Right cardiac atrium (tissue), 5 donors: ENCODE measurements at places on chromosomes 6 and 20. TPM values are rescaled to one million over a fixed set of nuclear protein-coding genes. Genes with fewer than 3 reads are reported as not detected.

Gene RAET1L
- total RNA-seq, result not detected

DNA sequence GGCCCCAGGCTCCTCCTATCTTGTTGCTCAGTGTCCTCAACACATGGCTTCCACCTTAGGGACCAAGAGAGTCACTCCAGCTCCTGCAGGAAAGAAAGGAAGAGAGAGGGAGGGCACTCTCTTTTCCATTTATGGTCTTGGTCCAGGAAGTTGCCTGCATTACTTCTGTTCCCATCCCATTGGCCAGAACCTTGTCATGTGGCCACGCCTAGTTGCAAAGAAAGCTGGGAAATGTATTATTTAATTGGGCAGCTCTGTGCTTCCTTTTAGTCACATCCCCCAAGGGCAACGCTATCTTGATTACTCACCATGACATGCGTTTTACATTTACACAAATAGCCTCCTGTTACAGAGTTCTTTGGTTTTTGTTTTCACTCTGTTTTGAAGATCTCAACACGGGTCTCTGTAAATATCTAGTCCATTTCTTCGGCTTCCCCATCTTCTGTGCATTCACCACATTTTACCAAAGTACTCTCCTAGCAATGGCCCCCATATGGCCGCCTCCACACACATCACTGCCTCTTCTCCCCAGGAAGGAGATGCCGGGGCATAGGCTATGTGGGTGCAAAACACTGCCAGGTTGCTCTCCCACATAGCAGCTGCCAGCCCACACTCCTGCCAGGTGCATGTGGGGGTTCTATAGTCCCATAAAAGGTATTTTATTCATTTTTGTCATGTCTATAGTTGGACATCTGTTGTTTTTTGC is 35.7 kb upstream of the ZMYND8 start:
- no peak for DNase-seq

DNA sequence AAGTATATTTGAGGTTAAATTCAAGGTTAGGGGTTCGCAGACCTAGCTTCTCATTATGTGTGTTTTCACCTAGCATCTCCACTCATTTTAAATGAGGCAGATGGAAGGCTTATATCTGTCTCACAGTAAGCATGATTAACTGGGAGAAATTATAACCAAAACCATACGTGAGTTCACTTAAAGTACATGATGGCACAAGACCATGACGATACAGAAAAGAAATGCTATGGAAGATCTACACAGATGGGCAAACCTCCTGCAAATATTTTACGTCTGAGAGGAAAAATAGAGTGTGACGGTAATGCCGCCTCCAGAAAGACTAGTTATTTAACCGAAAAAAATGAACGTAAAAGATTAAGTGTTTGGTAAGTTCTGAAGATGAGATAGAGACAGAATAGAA is 337.8 kb downstream of the FARS2 start:
- no peak for DNase-seq

DNA sequence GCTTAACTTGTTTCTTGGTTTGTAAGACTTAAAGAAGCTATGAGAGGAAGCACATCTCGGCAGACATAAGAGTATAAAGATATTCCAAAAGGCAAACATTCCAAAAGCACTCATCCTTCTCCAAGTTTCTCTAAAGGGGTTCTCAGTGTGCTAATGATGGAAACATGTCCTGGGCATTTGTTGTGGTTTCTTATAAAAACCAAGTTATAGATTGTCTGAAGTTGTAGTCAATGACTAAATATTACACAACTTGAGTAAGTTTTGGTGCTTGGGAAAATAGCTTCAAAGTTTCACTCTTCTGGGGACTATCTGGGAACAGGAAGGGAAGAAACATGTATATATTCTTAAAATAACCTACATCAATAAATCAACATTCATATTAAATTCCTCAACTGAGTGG is 128.3 kb upstream of the TBX18 start:
- no peak for DNase-seq

DNA sequence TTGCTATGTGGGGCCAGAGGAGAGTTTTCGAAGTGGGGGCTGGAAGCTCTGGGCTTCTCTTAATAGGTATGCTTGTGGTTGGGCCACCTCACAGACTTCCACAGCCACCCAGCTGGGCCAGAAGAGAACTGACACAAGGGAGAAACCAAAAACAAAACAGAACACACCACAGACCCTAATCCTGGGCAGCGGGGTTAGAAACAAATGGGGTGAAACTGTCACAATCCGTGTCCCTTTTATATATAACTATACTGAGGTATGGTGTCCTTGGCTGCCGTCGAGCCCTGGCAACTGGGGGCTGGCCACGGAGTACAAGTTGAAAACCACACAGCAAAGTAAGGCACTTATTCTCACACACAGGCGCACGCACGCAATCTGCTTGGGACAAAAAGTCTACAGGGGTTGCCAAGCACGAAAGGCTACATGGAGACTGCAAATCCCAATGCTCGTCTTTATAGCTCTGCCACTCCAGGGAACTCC is 78.3 kb downstream of the TRAM2 start:
- peak; percentile 75 for DNase-seq

DNA sequence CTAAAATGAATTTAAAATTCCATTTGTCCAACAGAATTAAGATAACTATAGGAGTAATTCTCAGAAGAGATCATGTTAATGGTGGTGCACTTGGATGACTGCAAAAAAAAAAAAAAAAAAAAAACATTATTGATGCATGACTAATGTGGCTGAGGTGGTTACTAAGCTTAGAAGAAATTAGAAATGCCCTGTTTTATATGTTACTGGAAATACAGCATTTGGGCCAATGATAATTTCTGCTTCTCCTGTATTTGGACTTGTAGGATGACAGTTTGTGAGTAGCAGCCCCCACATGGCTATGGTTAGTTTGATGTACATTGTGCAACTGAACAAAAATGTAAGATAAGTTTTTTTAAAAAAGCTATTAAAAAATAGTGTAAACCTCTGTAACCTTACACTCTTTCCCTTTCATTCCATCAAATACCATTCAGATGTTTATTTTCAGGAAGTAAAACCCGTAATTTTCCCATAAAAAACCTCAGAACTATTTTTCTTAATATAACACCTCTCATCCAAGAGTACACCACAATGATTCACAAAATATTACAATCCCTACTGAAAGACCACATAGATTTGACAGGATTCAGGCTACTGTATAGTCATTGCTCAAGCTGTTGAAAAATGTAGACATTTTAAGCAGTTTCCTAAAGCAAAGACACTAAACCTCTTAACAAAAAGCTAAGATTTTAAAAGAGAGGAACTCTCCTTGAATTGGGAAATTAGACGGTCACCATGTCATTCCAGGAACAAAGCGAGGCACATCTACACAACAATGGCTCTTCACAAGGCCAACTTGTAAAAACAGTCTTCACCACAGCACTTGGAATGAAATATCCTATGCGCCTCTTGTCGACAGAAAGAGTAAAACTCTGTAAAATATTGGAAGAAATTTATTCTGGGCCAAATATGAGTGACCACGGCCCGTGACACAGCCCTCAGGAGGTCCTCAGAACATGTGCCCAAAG is 83.0 kb downstream of the WDR27 start:
- no peak for DNase-seq

- DNase-seq, result no peak
These were observed 37.3 kb downstream of the IPCEF1 start for GRCh38 chr6:154319231-154319858.

GRCh38 chr6:44696686-44697085 is 309.2 kb downstream of the CDC5L start:
- no peak for DNase-seq

DNA sequence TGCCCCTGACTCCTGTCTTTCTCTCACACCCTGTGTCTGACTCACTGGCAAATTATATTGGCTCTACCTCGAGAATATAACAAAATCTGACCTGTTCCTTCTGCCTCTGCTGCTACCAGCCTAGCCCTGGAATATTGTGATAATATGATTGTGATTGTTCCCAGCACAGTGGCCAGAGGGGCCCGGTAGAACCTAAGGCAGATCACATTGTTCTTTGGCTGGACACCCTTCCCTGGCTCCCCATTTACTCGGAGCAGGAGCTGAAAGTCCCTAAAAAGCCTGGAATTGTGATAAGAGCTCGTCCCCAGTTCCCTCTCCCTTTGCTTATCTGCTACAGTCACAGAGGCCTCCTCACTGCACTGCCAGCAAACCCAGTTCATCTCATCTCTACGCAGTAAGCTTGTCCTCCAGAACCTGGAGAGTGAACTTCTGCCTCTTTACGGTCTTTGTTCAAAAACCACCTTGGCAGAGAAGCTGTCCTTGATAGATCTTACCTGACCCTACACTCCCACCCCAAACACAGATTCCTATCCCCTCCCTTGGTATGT is 21.8 kb downstream of the SERPINB6 start:
- DNase-seq, result no peak

DNA sequence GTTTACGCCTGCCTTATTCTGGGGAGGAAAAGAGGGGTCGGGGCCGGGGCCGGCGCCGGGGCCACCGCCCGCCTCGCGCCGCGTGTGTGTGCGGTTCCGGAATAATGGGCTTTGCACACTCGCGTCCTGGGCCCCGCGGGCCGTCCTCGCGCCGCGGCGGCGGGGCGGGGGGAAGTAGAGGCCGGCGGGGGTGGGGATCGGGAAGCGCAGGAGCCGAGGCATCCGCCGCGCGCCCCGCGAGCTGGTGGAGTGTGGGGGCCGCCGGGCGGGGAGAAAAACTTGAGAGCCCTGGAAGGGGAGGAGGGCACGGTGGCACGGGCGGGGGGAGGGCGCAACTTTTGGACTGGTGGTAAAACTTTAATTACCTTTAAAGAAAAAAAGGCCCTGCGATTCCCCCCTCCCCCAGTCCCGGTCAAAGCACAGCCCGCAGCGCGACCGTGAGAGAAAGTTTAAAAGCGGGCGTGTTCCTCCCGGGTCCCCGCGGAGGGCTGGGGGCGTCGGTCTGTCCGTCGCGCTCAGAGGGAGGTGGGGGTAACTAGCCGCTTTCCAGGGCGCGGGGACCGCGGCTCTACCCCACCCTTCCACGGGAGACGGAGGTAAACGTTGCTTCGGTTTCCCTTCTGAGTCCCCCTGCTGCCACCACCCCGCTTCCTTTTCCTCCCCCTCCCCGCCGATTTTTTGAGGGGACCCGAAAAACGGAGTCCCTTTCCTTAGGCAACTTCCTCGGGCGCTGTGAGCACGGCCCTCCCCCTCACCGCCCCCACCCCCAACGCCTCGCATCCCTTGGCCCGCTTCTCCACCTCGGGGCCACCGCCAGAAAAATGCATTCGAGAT is 1.9 kb downstream of the L3MBTL3 start:
- DNase-seq, result peak; percentile 74

- DNase-seq, result no peak
These were observed 189.8 kb upstream of the OPRM1 start for GRCh38 chr6:153849072-153849779.

GRCh38 chr6:155861821-155862220 is 406.2 kb upstream of the NOX3 start:
- no peak for DNase-seq

DNA sequence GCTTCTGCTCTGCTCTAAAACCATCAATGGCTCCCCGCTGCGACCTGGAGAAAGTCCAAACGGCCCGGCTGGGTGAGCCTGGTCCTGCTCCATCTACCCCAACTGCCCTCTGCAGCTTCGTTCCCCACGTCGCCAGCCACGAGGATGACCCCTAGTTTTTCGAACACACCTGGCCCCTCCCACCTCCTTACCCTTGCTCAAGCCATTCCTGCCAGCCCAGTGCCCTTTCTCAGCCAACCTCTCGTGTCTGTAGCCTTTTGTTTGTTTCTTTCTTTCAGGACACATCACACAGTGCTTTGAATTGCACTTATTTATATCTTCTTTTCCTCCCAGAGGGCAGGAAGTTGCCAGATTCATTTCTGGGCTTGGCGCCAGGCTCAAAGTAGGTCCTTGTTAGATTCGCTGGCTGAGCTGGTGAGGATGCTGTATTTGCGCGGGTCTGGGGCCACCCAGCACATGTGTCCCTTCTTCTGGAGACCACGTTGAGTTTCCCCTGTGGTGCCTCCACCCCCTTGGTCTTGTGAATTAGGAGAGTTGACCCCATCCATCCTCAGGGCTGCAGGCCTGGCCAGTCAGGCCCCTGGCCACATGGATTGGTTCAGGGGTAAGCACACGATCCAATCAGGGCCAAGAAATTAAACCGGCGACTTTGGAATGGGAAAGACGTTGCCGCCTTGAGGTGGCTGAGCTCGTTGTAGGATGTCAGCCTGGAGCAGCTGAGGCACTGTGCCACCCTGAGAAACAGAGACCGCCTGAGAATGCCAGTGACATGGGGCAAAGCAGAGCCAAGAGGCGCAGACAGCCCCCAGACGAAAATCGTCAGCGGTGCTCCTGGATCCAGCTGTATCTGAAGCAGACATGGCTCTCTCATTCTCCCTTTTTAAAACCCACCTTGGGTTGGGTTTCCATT is 156.0 kb downstream of the CEBPB start:
- peak; percentile 92 for DNase-seq

DNA sequence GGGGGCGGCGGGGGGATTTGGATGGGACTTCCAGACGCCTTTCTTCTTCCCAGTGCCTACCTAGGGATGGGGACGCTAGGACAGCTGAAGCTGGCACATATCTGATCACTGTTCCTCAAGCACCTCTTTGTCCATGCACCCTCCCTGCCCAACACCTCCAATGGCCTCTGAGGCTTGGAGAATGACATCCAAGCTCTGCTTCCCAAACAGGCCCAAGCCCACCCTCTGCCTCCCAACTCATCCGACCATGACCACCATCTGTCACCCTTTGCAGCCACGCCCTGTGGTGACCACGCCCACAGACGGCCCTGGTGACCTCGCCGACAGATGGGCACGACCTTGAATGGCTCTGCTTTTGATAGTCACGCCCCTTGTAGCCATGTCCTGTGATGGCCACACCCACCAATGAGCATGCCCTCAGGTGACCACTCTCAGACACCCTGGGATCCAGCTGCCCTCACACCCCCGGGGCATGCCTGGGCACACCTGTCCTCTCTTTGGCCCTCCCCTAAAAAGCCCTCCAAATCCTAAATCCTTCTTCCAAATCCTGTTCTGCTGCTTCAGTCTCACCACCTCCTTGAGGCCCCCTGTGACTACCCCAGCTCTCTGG is 51.0 kb downstream of the SSR1 start:
- DNase-seq, result peak; percentile 72

- no peak for DNase-seq
These were observed 10.2 kb downstream of the OSER1 start for GRCh38 chr20:44200371-44200770.

GRCh38 chr6:100664274-100665040 is 199.7 kb upstream of the SIM1 start:
- no peak for DNase-seq

DNA sequence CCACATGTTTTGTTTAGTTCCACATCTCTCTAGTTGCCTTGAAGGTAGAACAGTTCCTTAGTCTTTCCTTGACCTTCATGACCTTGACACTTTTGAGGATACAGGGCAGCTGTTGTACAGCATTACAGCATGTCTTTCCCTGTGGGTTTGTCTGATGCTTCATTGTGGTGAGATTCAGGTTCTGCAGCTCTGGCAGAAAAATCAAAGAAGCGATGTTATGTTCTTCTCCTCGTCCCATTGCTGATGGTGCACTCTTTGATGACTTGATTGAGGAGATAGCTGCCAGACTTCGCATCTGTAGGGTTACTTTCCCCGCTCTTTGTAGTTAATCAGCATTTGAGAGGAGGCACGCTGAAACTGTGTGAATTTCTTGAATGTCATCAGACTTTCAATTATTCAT is 12.0 kb downstream of the CEBPB start:
- no peak for DNase-seq

GRCh38 chr20:708956-709355 is 33.4 kb upstream of the SCRT2 start:
- DNase-seq, result no peak
